ENCODE measurements at places on chromosomes 5 and 9.

- no peak for DNase-seq
Observed at GRCh38 chr5:100634937-100635534, 99.9 kb downstream of the FAM174A start.

DNA sequence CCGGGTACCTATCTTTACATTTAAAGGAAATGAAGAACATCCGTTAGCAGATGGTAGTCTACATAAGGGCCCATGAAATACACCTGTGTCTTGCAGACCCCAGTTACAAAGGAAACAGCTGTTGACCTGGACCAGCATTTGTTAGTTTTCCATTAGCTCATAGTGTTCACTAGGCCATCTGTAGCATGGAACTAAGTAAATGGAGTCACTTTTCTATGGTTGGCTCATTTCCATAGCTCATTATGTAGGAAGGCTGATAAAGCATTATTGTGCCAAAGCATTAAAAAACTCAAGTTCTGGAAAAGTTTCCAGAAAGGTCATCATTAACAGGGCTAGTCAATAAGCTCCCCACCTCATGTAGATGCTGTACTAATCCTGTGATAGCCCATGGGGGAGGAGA lies 62.1 kb downstream of the PCSK1 start:
- no peak for DNase-seq

GRCh38 chr5:9082996-9083395 lies 462.9 kb downstream of the SEMA5A start:
- peak; percentile 19 for DNase-seq

- no peak for DNase-seq
Observed at GRCh38 chr5:161676103-161676502, 9.4 kb upstream of the GABRA6 start.

DNA sequence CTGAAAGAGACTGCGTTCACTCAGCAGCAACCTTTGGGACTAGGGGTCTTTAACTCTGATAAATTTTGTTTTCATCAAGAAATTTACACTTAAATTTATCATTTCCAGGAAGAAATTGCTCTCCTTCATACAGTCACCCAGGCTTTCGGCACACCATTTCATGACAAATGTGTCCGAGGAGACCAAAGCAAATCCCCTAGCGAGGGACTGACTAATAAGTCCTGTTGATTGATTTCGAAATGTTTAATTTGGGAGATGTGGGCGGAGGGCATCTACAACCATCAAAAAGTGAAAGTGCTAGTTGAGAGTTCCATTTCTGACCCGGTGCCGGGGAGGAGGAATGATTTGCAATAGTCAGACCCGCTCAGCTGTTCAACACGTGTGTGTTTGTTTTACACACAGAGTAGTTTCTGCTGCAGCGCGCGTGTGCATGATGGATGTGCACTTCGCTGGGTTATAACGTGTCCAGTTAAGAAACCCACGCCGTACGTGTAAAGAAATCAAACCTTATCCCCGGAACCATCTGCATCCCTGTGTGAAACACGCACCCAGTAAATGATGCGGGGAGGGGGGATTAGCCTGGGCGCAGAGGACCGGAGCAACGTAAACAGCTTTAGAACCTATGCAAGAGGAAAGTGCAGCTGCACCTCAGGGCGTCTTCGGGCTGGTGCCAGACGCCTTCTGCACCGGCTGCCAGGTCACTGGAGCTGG lies 845 bp upstream of the NR4A3 start:
- DNase-seq: peak; percentile 84

DNA sequence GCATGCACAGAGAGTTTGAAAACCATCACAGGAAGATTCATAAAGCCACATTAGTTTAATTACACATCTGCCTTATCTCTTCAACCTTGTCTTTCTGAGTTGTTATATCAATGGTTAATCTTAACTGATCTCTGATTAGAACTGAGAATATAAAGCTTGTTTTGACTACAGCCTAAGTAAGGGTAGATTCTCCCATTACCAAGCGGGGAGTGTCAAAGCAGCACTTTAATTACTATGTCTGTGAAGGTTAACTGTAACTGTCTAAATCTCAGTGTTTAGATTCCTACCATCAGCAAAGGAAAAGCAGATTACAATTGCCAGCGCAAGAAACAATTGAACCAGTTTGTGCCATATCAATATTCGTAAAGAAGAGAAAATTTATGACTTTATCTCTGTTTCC lies 348.7 kb downstream of the CDH12 start:
- DNase-seq: no peak

DNA sequence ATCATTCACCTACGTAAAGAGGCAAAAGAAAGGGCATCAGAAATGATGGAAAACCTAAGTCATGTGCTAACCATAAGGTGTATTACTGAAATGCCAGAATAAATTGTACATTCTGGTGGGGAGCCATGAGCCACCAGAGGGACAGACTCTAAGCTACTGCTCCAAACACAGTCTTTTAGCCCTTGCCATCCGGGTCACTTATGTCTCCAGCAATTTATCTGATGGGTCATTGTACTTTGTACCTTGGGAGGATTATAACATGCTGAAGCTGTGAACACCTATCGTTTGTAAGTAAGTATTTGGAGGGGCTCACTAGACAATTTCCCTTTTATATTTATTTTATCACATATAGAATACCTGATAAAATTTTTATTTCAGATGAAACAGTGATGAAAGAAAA lies 495.1 kb downstream of the KIF4B start:
- DNase-seq: no peak

DNA sequence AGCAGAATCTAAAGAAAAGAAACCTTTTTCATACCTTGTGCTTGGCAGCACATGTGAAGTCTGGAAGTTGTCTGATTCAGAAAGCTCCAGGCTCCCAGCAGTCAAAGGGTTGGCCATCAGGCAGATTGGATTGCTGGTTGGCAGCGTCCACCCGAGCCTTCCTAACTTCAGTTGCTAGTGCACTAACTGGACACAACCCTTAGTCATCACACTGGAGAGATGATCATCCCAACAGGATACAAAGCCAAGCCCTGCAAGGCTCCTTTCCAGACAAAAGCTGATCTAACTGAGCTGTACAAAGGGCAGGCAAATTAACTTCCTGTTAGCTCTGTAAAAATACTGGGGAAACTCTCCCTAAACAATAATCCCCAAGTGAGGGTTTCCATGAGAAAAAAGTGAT lies 185.6 kb downstream of the SNX18 start:
- peak; percentile 82 for DNase-seq

DNA sequence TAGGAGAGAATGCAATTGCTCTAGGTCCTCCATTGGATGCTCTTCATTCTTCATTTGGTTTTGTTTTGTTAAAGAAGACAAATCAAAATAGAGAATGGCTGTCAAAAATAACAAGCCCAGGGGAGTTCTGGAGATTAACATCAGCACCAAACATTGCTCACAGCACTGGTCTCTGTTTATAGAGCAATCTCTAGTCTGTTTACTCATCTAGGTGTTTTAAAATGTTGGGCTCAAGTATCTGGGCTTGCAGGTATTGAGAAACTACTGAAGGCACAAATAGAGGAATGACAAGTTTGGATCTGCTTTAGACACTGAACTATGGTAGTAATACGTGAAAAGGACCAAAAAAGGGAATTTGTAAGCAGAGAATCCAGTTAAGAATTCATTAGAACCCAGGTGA lies 77.0 kb upstream of the TMC1 start:
- DNase-seq: no peak

DNA sequence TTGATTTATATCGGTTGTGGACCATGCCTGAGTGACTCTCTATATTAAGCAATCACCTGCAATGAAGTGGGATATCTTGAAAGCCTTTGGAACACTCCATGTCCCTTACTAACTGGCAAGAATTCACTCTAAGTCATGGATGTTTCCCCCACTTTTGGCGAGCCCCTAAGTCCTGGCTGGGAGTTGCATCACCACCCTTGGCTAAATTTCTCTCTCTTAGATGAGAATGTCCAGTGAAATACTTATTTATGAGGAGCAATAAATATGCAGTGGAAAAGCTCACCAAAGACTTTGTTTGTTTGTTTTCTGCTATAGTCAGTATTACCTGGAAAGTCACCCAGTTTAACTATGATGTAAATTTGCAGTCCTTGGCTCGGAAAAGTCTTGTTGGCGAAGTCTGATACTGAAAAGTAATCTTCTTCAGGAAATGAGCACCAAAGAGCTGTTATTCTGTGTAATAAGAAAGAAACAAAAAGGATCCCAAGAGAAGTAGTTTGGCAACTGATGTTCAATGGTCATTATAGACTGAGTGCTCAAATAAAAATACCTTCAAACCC lies 333.8 kb downstream of the DMRT2 start:
- DNase-seq: no peak

- no peak for DNase-seq
Observed at GRCh38 chr5:79229357-79230174, 6.4 kb upstream of the JMY start.

DNA sequence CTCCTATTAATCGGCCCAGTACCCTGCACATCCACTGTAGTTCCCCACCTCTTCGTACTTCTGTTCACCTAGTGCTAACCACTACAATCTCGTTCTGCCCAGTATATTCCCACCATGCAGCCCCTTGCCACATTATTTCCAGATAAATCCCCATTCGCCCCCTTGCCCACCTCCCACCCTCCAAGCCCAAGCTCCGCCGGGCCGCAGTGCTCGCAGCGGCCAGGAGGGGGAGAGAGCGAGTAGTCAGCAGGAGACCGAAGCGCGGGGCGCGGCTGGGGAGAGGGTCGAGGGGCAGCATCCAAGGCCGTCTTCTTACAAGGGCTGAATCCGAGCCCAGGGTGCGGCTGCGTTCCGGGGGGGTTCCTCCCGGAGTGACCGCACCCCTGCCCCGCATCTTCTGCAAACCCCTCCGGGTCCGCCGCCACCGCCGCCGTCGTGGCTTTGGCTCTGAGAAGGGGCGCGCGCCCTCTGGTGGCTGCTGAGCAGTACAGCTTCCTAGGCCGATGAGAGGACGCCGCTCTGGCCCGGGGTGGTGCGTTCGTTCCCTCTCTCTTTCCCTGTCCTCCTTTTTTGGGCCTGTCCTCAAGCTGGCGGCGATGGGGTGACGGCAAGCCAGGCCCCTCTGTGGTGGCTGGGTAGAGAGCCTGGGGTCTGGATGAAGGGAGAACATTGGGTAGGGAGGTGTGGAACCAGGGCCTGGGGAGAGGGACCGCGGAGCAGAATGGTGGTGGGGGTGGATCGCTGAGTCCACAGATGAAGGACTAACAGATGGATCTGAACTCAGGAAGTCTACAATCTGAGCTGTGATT lies 30.0 kb upstream of the PSD2 start:
- DNase-seq: peak; percentile 90

DNA sequence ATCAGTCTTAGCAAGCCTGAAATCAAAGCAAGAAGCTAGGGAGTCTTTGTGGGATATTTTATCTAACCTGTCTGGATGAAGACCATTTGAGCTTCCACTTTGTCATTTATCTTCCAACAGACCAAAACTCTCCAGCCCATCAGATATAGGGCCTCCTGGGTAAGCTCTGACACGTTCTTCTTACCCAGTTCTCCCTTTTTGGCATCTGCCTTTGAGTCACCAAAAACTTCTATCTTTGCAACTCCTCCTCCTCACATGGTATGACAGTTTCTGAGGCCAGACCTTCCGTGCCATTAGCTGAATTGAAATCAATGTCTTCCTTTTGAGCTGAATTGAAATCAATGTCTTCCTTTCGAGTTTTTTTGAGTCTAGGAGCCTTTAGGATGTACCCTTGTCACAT lies 156.6 kb upstream of the SPRY4 start:
- DNase-seq: no peak

DNA sequence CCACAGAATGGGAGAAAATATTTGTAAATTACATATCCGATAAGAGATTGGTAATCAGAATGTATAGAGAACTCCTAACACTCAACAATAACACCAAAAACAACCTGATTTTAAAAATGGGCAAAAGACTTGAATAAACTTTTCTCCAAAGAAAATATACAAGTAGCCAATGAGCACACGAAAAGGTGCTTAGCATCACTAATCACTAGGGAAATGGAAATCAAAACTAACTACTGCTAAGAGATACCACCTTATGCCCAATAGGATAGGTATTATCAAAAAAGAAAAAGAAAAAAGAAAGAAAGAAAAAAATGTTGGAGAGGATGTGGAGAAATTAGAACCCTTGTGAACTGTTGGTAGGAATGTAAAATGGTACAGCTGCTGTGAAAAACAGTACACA lies 212.1 kb downstream of the TLR4 start:
- DNase-seq: no peak

DNA sequence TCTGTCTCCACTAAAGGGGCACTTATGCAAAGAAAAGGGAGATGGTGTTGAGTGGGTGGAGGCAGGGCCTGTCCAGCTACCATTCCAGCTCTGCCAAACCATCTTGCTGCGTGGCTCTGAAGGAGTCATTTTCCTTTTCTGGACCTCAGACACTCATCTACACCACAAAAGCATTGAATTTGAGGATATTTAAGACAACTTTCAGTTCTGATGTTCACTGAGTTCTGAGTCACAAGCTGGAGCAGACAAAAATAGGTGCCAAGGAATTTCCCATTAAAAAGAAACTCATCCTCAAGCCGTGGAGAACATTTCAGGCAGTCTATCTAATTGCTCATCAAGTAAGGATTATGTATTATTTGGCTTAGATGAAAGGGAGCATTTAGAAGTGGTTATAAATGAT lies 195.0 kb upstream of the TBC1D2 start:
- no peak for DNase-seq

- no peak for DNase-seq
Observed at GRCh38 chr9:102594241-102594640, 400.9 kb upstream of the CYLC2 start.

- DNase-seq: peak; percentile 83
Observed at GRCh38 chr5:111394586-111394985, 117.7 kb downstream of the STARD4 start.

GRCh38 chr5:136780518-136780917 lies 415.2 kb upstream of the TRPC7 start:
- no peak for DNase-seq

- DNase-seq: no peak
Observed at GRCh38 chr9:128151309-128152132, 2.3 kb downstream of the LCN2 start.

DNA sequence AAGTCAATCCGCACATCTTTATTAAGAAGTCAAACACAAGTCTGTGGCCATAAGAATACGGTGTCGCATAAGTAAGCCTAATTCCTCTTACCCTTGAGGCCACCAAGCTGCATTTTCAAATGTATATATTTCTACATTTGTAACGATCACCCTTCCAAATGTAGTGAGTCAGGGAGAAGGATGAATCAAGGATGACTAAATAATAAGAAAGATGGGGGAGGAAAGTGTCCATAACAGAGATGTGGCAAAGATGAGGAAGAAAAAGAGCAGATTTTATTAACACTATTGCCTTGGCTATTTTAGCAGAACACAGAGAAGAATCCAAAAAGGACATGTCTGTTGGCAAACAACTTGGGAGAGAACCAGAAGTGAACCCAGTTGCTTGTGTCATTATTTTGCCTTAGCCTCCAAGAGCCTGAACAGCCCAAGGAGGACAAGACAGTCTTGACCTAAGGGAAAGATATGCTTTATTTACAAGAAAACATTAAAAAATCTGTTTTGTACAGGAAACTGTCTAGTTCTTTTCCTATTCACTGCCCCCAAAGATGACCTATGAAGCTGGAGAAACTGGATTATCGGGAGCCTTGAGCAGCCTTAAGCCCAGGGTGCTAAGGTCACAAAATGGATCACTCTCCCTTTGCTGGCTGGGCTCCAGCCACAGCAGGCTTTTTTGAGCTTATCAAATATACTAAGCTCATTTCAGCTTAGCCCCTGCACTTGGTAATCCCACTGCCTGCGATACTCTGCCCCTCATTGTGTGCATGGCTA lies 101.5 kb downstream of the PLCXD3 start:
- peak; percentile 29 for DNase-seq
